ENCODE measurements at places on chromosomes 3 and 15. TPM values are rescaled to one million over a fixed set of nuclear protein-coding genes. Genes with fewer than 3 reads are reported as not detected.

DNA sequence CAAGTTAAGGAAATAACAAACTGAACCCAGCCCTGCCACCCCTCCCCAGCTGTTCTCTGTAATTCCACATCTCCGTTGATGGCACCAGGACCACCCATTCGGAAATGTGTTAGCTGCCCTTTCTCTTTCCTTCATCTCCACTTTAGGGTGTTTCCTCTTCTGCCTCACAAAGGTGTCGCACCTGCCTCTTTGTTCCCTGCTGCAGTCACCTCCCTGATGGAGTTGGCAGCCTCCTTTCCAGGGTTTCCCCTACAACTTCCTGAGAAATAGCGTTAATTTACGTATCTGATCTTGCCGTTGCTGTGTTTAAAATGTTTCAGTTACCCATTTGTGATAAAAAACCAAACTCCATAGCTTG lies 57.3 kb downstream of the GPR171 start:
- no peak overlapping the region for H3K4me3 ChIP-seq
- no peaks in the 10 kb centered on the region for H3K36me3 ChIP-seq
- no peaks in the 10 kb centered on the region for H3K27me3 ChIP-seq
- no peak for DNase-seq

DNA sequence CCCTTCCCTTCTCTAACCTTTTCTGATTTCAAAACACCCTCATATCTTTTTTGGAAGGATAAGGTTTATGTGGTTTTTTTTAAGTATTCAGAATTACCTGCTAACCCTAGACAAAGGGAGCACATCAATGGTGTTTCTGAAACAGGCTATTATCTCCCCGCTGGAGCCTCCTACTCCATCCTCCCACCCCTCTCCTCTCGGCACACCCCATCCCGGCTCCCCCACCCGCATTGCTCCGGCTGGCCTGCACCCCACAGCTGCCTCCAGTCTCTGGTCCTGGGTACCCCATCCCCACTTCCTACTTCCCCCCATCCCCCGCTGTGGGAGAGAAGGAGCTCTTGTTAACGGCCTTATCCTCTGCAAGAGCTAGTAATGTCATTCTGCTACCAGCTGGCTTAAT lies 59.2 kb downstream of the PDIA5 start:
- H3K36me3 ChIP-seq = peaks cover 91% of the 10 kb centered on the region
- no peaks in the 10 kb centered on the region for H3K27me3 ChIP-seq
- no peak overlapping the region for H3K27ac ChIP-seq
- H3K4me1 ChIP-seq = peaks cover 4% of the 10 kb centered on the region

DNA sequence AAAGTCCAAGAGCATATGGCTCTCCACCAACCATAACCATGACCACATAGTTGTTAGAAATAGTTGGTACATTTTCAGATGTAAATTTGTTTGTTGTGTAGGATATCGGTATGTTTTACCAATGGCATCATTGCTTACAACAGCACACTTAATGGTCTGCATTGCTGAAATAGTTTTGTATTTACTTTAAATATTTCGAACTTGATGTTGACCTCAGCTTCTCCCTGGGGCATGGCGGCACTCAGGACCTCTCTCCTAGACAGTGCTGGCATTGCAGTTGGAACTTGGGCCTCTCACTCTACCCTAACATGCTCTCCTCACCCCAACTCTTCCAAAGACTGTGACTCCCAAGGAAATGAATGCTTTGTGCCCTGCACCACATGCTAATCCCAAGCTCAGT lies 5.0 kb downstream of the SLC22A13 start:
- no peaks in the 10 kb centered on the region for H3K27me3 ChIP-seq
- no peak overlapping the region for H3K27ac ChIP-seq
- H3K4me3 ChIP-seq = no peak overlapping the region
- H3K36me3 ChIP-seq = no peaks in the 10 kb centered on the region
- no peak for DNase-seq
- no peaks in the 10 kb centered on the region for H3K4me1 ChIP-seq

DNA sequence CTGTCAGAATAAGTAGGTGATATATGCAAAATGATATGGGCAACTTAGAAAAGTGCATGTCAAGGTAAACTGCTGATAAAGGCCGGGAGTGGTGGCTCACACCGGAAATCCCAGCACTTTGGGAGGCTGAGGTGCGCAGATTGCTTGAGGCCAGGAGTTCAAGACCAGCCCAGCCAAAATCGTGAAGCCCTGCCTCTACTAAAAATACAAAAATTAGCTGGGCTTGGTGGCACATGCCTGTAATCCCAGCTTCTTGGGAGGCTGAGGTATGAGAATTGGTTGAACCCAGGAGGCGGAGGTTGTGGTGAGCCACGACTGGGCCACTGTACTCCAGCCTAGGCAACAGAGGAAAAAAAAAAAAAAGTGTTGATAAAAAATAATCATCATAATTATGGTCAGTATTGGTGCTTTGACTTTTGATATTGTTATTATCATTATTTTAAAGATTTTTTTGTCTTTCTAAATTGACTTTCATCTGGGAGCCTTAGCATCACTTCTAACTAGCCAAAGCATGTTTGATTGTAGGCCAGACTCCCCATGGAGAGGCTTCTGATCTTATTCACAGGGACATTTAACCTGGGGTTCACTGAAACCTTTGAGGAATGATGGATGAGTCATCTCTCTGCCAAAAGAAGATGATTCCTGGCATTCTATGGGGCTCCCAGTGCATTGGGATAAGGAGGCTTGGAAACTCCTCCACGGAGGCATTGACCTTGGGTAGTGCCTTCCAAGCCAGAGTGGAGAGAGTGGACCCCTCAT lies 5.6 kb downstream of the ZBTB38 start:
- H3K36me3 ChIP-seq = no peaks in the 10 kb centered on the region
- H3K27ac ChIP-seq = no peak overlapping the region
- DNase-seq = no peak

- peak overlapping the region; percentile 86 for H3K27ac ChIP-seq
- no peaks in the 10 kb centered on the region for H3K27me3 ChIP-seq
- DNase-seq = peak; percentile 80
- peaks cover 64% of the 10 kb centered on the region for H3K4me1 ChIP-seq
- no peaks in the 10 kb centered on the region for H3K36me3 ChIP-seq
- H3K4me3 ChIP-seq = no peak overlapping the region
These were observed 175.6 kb downstream of the SMAD6 start for GRCh38 chr15:66877477-66878271.

DNA sequence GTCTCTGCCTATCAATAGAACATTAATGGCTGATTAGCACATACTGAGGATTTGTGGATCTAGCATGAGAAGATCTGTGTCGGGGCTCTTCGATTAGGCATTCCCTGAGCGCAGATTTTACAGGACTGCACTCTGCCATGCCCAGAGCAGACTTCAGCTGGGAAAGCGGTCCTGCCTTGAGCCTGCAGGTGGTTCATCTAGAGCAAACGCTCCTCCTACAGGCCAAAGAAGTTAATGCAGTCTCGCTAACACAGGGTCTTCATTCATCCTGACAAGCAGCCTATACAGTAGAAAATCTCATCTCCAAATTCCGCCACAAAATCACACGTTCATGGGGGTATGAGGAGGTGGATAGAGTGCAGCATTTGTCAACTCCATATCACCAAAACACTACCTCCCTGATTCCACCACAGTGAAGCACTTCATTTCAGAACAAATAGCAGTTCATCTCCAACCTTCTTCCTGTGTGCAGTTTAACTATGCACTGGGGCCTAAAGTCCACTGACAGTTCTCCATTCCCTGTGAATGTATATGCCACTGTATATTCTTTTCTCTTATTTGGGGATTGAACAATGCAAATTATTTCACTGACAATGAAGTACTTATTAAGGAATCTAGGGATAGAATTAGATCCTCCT lies 405.8 kb downstream of the IGSF11 start:
- H3K4me1 ChIP-seq = no peaks in the 10 kb centered on the region
- H3K27ac ChIP-seq = no peak overlapping the region
- peak; percentile 57 for DNase-seq
- no peaks in the 10 kb centered on the region for H3K27me3 ChIP-seq
- no peak overlapping the region for H3K4me3 ChIP-seq

GRCh38 chr3:39101022-39101689 lies 6.3 kb downstream of the GORASP1 start:
- H3K27me3 ChIP-seq = no peaks in the 10 kb centered on the region
- no peaks in the 10 kb centered on the region for H3K36me3 ChIP-seq
- DNase-seq = no peak
- H3K27ac ChIP-seq = no peak overlapping the region
- no peak overlapping the region for H3K4me3 ChIP-seq
- H3K4me1 ChIP-seq = peaks cover 59% of the 10 kb centered on the region

The C2CD4B gene
- 1.6 TPM for polyA plus RNA-seq

The GABRR3 gene
- not detected for polyA plus RNA-seq

- no peaks in the 10 kb centered on the region for H3K36me3 ChIP-seq
- peak overlapping the region; percentile 10 for H3K4me3 ChIP-seq
- DNase-seq = no peak
- H3K4me1 ChIP-seq = peaks cover 38% of the 10 kb centered on the region
These were observed 773 bp downstream of the ANKRD28 start for GRCh38 chr3:15796771-15797641.

The SMAD6 gene
- 6.6 TPM for polyA plus RNA-seq

GRCh38 chr15:26260517-26261133 lies 397.5 kb upstream of the ATP10A start:
- peaks cover 2% of the 10 kb centered on the region for H3K27me3 ChIP-seq
- no peaks in the 10 kb centered on the region for H3K36me3 ChIP-seq
- H3K27ac ChIP-seq = peak overlapping the region; percentile 20
- peak; percentile 17 for DNase-seq
- H3K4me3 ChIP-seq = no peak overlapping the region

DNA sequence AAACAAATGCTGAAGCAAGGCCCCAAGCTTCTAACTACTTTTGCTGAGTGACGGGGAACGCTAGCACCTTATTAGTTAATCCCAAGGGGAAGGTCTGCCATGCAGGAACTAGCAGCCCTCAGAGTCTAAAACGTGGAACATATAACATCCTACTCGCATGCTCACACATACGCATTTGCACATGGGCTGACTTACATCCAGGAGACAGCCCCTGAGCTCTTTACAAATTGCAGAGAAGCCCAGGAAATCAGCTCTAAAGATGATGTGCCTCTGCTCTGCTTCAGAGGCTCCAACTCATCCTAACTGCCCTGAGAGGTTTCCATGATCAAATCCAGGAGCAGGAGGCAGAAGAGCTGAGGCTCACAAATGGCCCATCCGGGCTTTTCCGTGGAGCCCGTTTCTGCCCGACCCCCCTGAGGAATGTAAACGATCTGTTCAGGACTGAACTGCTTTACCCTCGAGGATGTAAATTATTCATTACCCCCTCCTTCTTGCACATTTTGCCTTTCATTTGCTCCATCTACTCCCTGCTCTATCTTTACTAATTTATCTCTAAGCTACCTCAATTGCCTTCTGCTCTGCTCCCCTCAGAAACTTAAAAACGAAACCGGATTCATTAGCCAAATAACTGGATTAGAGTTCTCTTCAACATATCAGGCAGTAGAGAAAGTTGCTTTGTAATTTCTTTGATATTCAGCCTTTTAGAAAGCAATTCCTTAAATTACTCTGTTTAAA lies 141.9 kb upstream of the CCDC54 start:
- peak overlapping the region; percentile 53 for H3K4me3 ChIP-seq
- peak overlapping the region; percentile 31 for H3K27ac ChIP-seq
- H3K4me1 ChIP-seq = no peaks in the 10 kb centered on the region
- H3K27me3 ChIP-seq = no peaks in the 10 kb centered on the region
- H3K36me3 ChIP-seq = no peaks in the 10 kb centered on the region
- DNase-seq = no peak

The SCAMP5 gene
- 0.73 TPM for polyA plus RNA-seq

The C3orf85 gene
- polyA plus RNA-seq = not detected

DNA sequence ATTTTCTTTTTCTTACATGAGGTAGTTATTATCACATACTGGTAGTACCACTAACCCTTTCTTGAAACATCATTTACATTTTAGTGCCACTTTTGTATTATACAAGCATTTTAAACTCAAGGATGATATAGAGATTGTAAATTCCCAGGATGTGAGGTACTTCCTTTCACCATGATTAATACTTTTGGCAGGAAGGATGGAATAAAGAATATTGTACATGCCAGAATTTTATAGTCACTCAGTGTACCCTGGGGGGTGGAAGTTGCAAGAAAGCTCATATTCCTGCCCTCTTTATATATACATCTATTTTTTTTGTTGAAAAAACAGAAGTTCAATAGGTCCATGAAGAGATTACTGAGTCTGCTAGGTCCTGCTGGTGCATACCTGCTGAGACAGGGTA lies 141.0 kb upstream of the PLSCR5 start:
- no peaks in the 10 kb centered on the region for H3K36me3 ChIP-seq
- H3K4me1 ChIP-seq = no peaks in the 10 kb centered on the region
- H3K27ac ChIP-seq = no peak overlapping the region
- no peaks in the 10 kb centered on the region for H3K27me3 ChIP-seq
- no peak for DNase-seq

GRCh38 chr15:77547801-77548588 lies 84.7 kb downstream of the LINGO1 start:
- H3K27ac ChIP-seq = no peak overlapping the region
- H3K4me3 ChIP-seq = no peak overlapping the region
- no peak for DNase-seq
- H3K36me3 ChIP-seq = no peaks in the 10 kb centered on the region
- H3K27me3 ChIP-seq = no peaks in the 10 kb centered on the region

DNA sequence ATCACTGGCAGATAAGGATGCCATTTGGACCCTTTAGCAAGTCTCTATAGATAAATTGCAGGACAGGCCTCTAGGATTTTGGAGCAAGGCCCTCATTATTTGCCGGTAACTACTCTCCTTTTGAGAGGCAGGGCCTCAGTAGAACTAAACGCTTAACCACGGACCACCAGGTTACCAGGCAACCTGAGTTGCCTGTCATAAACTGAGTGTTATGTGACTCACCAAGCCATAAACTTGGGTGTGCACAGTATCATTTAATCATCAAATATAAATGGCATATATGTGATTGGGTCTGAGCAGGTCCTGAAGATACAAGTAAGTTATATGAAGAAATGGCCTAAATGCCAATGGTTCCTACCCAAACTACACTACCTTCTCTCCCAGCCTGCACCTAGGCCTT lies 93.2 kb downstream of the BCHE start:
- H3K36me3 ChIP-seq = no peaks in the 10 kb centered on the region
- H3K27ac ChIP-seq = no peak overlapping the region
- DNase-seq = no peak
- no peak overlapping the region for H3K4me3 ChIP-seq

GRCh38 chr15:67085818-67086636 lies 20.6 kb downstream of the SMAD3 start:
- no peak overlapping the region for H3K27ac ChIP-seq
- H3K36me3 ChIP-seq = no peaks in the 10 kb centered on the region
- no peak for DNase-seq
- H3K27me3 ChIP-seq = no peaks in the 10 kb centered on the region

GRCh38 chr3:45258317-45258716 lies 32.2 kb upstream of the TMEM158 start:
- H3K36me3 ChIP-seq = no peaks in the 10 kb centered on the region
- H3K4me1 ChIP-seq = no peaks in the 10 kb centered on the region
- H3K4me3 ChIP-seq = no peak overlapping the region

DNA sequence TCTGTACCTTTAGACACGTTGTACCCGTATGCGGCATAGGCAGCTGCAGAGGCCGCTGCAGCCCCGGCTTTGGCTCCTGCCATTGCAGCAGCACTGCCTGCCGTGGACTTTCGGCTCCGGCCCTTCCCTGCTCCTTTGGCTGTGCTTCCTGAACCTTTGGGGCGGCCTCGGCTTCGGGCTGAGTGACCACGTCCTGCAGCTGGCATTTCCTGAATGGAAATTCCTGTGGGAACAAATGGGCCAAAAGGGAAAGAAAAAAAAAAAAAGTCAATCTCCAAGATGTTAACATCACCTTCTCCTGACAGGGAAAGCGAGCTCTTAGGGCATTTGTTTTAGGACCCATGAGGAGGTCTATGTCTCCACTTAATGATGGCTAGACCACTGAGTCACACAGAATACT lies 29.6 kb downstream of the CHAC1 start:
- no peak overlapping the region for H3K27ac ChIP-seq
- peak; percentile 32 for DNase-seq
- H3K36me3 ChIP-seq = peaks cover 73% of the 10 kb centered on the region
- no peak overlapping the region for H3K4me3 ChIP-seq
- H3K27me3 ChIP-seq = no peaks in the 10 kb centered on the region
- H3K4me1 ChIP-seq = no peaks in the 10 kb centered on the region

The INSYN1 gene
- 154 TPM for polyA plus RNA-seq

Data from heart right ventricle (tissue), 16 donors.